ENCODE measurements at places on chromosomes 11 and 22.

GRCh38 chr22:31604746-31605705, 57.0 kb downstream of the PISD start:
- DNase-seq: no peak

DNA sequence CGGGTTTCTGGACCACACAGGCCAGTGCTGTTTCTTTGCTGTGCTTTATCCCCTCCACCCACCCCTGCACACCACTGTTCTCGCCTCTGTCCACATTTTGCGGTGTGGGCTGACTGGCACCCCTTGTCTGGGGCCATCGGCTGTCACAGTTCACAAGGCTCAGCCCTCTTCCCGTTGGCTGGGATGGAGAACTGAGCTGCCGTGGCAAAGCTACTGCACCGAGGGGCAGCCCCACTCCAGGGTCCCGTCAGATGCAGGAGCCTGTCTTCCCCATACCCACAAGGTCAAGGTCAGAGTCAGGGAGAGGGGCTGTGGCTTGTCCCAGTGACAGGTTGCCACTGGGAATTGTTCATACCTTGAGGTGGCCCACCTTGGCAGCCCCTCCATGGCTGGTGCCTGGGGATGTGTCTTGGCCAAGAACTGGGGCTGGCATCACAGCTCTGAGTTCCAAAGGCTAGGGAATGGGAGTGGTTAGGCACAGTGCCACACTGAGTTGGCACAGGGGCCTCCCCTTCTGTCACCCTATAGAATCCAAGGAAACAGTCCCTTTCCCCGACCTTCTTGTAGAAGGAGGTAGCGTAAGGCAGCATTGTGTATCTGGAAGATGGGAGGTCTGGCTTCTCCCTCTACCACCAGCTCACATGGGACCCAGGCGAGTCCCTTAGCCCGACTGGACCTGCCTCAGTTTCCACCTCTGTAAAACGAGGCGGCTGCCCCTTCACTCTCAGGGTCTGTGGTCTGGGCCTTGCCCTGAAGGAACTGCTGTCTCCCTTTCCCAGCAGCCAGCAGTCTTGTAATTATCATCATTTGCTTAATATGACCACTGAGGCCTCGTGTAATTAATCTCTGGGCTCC, 3.4 kb downstream of the GRK2 start:
- DNase-seq: no peak

GRCh38 chr22:35842954-35843353, 125.3 kb downstream of the APOL5 start:
- DNase-seq: no peak

DNA sequence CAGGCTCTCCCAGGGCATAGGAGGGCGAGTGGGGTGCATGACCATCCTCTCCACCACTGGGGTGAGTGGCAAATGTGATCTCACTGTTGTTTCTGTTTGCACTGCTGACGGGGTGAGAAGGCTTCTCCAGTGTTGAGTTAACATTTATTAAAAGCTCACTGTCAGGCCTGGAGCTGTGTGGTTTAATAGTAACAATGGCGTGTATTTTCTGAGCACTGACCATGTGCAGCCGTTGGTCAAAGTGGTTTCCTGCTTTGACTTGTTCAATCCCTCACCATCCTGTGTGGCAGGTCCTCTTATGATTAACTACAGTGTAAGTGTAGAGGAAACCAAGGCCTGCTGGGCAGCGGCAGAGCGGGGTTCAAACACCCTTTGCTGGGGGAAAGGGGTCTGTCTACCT, 4.4 kb downstream of the A4GALT start:
- no peak for DNase-seq

- DNase-seq: no peak
These were observed 52.3 kb upstream of the GAB2 start for GRCh38 chr11:78469896-78470295.

DNA sequence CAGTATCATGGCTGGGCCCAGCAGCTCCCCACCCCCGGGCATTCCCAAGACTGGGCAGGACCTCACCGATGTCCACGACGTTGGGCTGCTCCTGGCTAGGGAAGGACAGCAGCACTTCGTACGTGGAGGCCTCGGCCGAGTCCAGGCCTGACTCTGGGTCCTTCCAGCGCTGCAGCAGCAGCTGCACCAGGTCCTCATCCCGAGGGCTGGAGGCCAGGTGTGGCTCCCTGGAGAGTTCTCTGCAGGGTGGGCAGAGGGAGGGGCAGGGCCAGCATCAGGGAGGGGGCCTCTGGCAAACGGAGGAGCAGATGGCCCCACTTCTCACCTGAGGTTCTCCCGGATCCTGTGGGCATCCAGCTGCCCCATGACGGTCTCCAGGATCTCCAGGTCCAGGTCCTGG, 341 bp downstream of the NAALADL1 start:
- DNase-seq: no peak

GRCh38 chr22:37860796-37861421, 11.7 kb downstream of the EIF3L start:
- DNase-seq: no peak

GRCh38 chr11:109892321-109892794, 200.8 kb upstream of the ZC3H12C start:
- no peak for DNase-seq

DNA sequence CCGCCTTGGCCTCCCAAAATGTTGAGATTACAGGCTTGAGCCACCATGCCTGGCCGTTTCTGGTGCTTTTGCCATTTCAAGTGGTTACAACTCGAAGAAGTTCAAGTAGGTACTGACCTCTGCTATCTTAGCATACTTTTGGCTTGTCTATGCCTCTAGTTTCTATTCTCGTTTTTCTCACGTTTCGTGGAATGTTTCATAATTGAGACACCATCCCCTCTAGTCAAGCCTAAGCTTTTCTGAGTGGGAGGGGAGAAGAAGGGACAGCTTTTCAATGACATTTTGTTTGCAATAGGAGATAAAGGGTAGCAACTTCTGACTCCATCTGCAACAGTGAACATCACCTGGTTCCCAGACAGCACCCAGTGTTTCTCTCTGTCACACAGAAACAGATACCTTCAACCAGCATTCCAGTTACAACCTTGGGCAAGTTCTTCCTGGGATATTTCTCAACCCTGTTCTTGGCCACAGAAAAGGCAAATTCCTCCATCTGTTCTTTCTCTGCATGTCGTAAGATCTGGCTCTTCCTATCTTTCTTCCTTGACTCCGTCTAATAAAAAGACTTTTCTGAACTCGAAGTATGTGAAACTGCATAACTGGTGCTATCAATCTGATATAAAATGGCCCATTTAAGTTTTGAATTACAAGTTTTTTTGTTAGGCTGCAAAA, 25.5 kb downstream of the DDI1 start:
- no peak for DNase-seq

- DNase-seq: peak; percentile 3
These were observed 2.4 kb upstream of the ATP5MG start for GRCh38 chr11:118398791-118399559.

GRCh38 chr11:47137476-47137875, 39.2 kb downstream of the ARFGAP2 start:
- DNase-seq: no peak

DNA sequence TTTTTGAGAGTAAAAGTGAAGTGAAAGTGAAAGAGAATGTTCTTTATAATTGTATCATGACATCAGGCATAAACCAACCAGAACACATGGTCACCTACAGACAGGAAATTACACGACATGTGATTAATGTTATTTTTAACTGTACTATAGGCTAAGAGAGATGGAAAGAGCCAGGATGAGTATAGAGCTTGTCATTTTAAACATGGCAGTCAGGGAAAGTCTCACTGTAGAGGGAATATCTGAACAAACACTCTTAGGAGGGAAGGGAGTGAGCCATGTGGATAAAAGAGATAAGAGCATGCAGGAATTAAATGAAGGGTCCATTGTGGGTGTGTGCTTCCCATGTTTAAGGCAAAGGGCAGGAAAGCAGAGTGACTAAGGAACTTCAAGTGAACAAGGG, 599.1 kb upstream of the FAT3 start:
- no peak for DNase-seq

DNA sequence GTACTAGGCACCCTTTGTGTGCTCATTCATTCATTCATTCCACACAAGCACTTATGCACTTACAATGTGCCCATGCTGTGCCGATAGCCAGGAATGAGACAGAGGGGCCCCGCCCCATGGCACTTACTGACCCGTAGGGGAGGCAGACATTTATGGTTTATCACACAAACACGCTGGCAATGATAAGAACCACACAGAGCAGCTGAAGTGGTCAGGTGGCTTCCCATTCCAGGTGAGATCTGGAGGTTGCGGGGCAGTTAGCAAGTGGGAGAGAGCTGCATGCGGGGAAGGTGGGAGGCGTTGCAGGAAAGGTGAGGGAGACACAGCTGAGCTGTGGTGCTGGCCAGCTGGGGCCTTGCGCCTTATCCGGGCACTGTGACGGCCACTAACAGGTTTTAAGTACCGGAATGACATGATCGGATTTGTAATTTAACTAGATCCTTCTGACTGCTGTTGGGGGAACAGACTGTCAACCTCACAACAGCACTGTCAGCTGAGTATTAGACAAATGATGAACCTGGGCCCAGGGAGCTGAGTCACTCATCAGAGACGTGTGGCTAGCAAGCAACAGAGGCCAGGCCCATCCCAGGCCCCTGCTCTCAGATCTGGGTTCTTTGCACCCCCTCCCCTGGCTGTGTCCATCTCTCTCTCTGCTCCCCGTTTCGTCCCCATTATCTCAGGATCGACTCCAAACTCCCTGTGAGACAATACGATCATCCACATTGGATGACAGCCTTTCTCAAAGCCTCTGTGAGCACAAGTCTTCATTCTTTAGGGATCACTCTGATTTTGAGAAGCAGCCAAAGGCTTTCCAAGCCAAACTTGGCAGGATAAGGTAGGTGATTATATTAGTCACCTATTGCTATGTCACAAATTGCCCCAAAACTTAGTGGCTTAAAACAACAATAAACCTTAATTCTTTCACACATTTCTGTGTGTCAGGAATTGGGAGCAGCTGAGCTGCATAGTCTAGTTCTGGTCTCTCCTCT, 28.4 kb downstream of the RASD2 start:
- DNase-seq: no peak

- DNase-seq: no peak
These were observed at the start of gene CRYAB for GRCh38 chr11:111911563-111912401. TSS of gene CRYAB (minus strand) at chr11:111911770. CDS start at chr11:111911724, 46 bp downstream.

DNA sequence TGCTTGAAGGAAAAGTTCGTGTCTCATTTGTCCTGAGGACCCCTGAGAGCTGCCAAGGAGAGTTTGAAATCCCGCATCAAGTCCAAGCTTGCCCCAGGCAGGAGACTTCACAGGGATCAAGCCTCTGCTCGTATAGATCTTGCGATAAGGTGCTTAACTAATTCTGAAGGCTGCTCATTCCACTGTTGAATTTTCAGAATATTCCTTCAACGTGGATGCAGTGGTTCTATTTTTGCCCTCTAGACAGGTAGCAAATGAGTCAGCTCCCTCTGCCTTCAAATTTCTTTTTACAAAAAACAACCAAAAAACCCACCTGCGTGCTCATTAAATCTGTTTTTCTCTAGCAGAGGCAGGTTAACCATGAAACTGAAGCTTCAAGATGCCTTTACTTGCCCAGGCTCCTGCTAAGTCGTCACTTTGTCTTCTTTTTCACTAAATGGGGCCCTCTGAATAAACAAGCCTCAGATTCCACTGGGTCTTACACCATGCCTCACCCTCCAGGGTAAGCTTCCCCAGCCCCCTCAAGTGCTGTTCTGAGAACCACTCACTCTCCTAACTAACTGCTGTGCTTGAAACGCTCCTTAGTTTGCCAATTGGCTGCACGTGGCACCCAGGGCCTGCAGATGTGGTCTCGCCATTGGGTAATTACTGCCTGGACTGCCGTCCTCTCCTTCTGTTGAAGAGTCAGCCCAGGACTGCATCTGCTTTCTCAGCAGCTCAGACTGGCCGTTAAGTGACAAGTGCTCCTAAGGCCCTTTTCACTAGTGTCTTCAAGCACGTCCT, 105.0 kb downstream of the TRPC6 start:
- no peak for DNase-seq

GRCh38 chr11:70804139-70804837, 406.0 kb downstream of the CTTN start:
- DNase-seq: no peak

GRCh38 chr11:18761144-18761543, 30.5 kb downstream of the PTPN5 start:
- DNase-seq: no peak

DNA sequence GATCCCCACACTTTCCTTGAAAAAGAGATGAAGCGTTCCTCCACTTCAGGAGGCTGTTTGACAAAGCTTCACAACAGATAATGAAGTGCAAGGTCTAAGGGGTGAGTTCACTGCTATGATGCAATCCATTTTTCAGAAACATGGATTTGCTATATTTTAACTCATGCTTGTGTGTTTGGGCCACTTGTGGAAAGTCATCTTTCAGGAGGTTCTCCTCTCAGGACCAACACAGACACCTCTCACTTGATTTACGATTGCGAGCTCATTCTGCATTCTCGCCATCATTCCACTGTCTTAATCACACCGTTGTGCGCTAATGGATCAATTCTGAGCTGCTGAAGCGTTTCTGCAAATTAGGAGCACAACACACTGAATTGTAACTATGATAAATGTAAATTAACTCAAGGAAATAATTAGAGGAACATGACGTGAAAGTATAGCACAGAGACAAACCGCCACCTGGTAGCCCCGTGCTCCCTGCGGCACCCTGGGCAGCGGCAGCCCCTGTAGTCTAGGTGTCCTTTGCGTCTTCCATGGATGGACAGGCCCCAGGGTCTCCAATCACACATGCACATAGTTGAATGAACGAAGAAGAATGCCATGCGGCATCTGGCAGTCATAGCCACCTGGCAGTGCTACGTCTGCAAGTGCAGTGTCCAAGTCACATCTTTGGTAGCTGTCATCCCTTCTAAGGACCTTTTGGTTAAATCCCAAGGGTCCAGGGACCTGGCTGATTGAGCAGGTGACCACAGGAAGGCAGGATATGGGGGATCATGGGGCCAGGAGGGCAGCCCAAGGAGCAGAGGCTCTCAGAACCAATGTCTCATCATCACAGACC, 28.1 kb upstream of the RTL6 start:
- DNase-seq: no peak
